ENCODE measurements at places on chromosomes 7 and 10.

- DNase-seq: no peak
These were observed 33.2 kb downstream of the BNIP3 start for GRCh38 chr10:131948501-131948900.

GRCh38 chr10:6406220-6407033 lies 173.6 kb downstream of the PRKCQ start:
- DNase-seq: peak; percentile 21

DNA sequence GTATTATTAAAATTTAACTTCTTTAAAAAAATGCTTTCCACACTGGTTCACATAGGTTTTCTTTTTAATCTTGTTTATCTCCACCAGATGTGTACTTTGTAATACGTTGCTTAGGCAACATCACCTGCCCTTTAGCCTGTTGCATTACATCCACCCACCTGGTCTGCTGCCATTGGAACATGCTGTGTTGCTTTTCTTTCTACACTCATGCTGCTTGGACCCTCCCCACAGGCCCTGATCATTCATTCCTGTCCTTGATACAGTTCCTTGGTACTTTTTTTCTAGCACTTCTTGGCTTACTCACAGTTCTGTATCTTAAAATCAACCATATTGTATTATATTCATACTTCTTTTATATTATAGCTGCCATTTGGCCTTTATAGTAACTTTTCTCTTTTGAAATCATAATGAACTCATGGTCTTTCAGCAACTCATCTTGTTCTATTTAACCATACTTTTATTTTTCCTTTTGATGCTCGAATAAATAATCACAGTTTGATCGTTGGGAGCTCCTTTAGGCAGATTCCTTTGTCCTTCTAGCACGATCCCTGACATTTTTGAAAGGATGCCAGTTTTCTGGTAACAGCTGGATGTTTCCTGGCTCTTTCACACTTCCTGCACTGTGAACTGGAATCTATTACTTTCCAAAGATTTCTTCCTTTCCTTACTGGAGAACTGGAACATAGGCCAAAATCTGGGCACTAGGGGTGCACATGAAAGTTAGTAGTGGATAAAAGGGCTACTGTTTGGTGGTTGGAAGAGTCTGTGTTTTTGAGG lies 125.1 kb downstream of the CDK14 start:
- no peak for DNase-seq

DNA sequence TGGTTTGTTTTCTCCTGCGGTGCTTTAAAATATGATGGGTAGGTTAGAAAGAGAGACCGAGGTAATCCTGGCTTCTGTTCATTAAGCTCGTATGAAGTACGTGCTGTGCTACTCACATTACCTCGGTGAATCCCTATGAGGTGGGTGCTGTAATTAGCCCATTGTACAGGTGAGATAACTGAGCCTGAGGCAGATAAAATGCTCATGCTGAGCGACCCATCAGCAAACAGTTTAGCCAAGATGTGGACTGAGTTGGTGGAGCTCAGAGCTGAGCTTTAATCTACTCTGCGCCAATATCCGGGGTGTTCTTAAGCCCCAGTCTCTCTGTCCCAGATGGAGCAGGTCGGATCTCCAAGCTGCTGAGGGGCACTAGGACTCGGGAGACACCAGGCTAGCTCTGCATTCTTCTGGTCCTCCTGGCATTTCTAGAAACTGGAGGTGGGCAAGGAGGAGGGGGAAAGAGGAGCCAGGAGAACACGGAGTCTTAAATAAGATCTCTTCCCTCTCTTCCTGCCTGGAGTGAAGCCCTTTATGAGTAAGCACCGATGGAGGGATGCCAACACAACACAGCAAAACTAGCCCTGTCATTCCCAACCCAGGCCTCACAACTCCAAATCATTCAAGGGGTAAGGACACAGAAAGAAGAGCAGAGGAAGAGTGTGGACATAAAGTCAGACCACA lies 458.5 kb downstream of the KCNMA1 start:
- DNase-seq: no peak

All from GM12865 (cell line).